Naive B cell (primary cell): ENCODE measurements at places on chromosomes 7 and 10.

DNA sequence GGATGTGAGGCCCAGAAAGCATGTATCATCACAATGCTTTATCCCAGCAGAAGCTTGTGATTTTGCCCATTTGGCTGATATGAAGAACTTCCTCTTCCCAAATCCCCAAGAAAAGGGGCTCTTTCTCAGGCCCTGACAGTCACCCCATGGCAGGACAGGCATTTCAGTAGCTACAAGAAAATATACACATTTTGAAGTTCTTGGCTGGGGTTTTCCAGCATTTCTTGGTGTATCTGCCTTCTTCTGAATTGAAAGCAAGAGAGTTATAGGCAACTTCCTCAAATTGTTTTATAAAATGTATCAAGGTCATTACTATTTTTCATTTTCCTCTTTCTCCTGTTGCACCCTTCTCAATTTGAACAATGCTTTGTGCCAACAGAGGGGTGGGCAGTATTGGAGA is 63.3 kb upstream of the PDLIM1 start:
- DNase-seq, result peak; percentile 15

GRCh38 chr10:37563107-37563714 is 294.2 kb downstream of the ZNF248 start:
- DNase-seq, result no peak

- DNase-seq, result no peak
Observed at GRCh38 chr7:2182461-2182860, 50.3 kb downstream of the MAD1L1 start.

DNA sequence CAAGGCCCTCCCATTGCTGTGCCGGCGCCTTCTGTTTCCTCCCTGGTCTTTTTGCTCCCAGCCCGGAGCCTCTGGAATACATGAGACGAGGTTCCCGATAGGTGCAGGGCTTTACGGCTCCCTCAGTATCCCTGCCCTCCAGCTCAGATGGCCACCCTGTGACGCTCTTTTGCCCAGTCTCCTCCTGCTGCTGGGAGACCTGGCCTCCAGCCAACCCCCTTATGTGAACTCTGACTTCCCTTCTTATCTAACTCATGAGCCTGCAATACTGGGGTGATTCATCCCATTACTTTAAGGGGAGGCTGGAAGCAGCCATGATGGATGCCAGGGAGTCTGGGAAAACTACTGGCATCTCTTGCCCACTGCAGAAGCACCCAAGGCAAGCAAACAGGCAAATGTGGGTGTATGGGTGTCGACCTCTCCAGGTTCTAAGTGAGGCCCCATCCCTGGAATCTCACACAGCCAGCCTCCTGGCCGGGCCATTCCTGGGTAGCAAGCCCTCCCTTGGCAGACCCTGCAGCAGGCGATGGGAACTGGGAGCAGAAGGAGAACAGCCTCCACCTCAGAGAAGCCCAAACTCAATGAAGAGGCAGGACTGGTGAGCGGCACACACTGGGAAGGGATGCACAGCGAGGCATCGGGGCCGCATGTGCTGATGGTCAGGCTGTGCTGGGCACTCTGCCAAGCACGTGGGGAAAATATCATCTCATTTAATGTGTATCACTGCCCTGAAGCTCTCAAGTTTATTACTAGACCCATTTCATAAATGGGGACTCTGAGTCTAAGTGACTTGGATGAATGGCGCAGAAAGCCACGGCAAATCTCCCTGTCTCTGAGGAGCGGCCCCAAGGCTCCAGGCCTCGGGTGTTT is 97.5 kb downstream of the FAM53B start:
- DNase-seq, result no peak

DNA sequence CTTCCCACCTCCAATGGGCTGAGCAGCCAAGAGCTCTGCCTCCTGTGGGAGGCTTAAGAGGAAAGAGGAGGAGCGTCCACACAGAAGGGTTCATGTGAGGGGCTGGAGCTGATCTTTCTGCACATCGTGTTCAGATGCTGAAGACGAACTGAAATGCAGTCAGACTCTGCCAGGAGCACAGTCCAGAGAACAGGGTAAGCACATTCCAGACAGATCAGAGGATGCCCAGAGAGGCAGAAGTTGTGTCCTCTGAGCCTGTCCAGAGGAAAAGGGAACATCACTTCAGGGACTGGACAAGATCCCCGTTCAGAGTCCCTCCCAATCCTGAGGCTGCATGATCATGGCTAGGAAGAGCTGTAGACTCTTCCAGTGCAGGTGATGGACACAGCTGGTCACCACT is 72.9 kb downstream of the ITIH5 start:
- no peak for DNase-seq

DNA sequence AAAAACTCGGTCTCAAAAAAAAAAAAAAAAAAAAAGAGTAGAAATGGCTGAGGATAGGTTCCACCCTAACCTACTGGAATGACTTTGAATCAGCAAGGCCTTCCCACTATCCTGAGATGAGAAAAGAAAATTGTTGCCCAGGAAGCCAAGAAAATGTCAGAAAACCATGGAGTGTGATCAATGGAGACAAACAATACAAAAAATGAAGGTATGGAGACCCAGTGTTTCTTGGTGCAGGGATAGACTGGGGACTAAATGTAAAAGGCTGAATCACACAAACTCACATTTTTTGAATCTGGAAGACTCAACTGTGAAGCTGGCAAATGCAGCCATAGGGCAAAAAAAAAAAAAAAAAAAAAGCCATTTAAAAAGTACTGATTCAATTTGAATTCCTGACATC is 364.3 kb upstream of the ANKRD30A start:
- no peak for DNase-seq

- no peak for DNase-seq
Observed at GRCh38 chr7:4633012-4633411, 49.1 kb upstream of the FOXK1 start.

- DNase-seq, result peak; percentile 9
Observed at GRCh38 chr10:24723386-24723787, 300 bp downstream of the ARHGAP21 start.

DNA sequence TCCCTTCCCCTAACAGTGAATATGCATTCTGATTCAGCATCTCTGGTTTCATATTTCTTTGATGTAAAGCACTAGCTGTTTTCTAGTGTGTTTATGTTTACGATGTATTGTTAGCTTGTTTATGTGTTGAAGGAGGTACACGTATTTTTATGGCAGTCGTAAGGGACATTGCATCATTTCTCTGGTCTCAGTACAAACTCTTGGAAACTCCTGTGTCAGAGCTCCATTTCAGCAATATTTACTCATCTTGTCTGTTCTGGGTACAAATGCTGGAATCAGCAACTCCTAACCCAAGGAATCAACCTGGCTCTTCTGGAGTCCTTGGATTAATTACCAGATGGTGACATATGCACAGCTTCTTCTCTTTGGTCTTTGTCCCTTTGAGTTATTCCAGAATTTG is 270.0 kb upstream of the PLXDC2 start:
- DNase-seq, result no peak

DNA sequence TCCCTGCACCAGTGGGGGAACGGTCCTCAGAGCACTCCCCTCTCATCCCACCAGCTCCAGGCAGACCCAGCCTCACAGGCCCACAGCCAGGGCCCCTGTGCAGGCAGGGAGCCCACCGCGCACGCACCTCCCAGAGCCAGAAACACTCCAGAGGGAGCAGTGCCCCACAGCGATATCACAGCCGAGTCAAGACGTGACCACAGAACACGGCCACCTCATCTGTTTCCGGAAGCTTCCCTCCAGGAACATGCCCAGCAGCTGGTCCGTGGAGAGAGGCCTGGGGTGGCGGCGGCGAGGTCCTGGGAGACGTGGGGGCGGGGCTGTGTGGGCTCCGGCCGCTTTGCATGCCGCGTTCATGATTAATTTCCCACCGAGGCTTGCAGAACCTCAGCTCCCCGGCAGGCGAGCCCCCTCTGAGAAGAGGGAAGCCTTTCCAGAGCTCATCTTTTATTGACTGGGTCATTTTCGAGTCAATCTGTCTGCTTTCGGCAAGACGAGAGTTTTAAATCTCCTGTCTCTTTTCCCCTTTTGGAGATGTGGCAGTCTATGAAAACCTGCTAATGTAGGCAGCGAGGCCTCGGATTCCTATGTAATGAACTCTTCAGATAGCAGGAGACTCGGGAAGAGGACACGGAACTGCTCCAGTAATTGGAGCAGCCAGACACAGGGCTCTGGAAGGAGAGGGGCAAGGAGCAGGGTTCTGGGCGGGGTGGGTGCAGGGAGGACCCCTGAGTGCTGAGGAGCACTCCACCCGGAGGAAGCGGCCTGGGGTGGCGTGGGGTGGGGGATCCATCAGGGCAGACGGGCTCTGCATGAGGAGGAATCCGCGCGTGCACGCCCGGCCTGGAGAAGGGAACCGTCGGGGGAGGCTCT is 242.8 kb downstream of the ELFN1 start:
- no peak for DNase-seq

DNA sequence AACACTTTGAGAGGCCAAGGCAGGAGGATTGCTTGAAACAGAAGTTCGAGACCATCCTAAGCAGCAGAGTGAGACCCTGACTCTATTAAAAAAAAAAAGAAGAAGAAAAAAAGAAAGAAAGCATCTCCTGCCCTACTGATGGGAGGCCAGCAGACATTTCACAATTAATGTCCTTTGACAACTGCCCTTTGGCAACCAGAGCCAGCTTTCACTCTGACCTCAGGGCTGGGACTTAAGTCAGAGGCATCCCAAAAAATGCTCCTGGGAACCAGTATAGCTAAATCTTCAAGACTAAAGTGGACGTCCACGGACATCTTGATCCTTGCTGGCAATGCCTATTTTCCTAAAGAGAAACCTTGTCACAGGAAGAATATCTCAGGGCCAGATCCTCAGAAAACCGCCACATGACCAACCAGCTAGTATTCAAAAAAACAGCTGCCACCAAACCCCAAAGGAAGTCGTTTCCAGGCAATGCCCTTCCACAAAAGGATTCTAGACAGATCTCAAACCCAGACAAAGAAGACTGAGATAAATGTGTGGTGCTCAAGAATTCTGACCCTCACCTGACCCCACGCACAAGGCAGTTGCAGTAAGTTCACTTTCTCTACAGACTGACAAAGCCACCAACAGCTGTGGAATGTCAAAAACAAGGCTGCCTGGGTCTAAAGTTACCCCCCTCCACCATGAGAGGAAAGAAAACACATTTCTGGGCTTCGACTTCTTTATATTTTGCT is 18.4 kb downstream of the GFRA1 start:
- no peak for DNase-seq

GRCh38 chr7:117630501-117630900 is 150.7 kb downstream of the CFTR start:
- no peak for DNase-seq

- no peak for DNase-seq
Observed at GRCh38 chr10:43251419-43252165, 15.3 kb downstream of the RASGEF1A start.

DNA sequence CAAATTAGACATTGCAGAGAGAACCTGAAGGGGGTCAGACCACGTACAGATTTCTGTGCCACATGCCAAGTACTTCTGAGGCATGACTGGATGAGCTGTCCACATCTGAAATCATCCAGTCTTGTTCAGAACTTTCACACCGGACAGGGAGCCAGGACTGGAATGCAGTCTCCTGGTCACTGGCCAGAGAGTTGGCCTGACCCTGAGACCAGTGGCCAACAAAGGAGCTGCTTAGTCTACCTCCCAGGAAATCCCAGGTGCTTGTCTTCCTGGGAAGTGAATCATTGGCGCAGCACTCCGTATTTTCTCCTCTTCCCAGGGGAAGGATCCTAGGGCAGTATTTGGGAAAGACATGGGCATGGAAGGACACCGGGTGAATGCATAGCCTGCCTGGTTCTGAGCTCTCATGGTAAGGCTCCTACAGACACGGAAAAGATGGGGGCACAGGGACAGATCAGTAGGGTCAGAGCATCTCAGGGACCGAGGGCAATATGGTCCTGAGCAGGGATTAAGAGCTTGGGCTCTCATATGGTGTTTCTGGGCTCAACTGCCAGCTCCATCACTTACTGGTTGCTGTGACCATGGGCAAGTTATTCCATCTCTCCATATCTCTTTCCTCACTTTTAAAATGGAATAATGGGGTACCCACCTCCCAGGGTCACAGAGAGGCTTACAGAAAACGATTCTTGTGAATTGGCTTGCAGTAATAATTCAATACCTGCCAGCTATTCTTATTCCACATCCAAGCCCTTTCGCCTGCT is 1.3 kb upstream of the SCD start:
- DNase-seq, result no peak

- DNase-seq, result no peak
Observed at GRCh38 chr10:30742471-30742870, 112.9 kb upstream of the LYZL2 start.

DNA sequence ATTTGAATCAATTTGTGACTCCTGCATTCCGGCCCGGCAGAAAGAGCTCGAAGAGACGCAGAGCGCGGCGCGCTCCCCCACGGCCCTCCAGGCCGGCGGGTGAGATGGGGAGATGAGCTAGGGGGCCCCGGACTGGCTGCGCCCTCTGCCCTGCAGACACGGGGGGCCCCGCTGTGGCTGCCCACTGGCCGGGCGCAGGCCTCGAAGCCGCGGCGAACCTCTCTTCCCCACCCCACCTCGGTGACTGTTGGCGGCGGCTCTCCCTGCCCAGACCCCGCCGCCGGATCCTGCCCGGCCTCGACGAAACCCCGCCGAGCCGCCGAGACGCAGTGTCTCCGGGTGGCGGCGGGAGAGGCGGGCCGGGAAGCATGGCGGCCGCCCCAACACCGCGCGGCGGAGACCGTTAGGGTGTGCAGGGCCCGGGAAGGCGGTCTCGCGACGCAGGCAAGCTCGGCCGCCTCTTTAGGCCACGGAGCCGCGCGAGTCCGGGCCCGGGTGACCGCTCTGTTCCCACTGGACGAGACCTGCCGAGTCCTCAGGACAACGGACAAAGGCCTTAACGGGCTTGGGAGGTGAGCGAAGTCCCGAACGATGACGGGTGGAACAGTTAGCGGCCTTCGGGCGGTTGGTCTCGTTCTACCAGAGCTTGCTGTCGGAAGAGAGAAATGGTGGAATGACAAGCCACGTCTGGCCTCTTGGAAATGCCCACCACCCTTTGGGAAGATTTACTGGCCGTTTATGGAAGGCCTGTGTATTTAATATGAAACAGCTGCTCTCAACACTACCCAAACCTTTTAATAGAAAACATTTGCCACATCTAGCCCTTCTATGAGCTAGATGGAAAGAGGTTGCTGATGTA is 24.3 kb downstream of the NUP42 start:
- no peak for DNase-seq

DNA sequence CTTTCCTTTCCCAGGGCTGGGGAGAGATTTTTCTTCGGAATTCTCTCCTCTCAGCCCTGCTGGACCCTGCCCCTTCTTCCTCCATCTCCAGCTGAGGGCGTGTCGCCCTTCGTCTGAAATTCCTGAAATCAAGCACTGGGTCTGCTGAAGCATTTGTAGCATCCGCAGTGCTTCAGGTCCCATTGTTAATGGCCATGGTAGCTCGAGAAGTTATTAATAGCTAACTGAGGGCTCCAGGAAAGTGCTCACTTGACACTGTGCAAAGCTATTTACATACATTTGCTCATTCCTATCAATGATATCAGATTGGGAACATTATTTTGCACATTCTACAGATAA is 515 bp downstream of the FAM149B1 start:
- DNase-seq, result no peak

DNA sequence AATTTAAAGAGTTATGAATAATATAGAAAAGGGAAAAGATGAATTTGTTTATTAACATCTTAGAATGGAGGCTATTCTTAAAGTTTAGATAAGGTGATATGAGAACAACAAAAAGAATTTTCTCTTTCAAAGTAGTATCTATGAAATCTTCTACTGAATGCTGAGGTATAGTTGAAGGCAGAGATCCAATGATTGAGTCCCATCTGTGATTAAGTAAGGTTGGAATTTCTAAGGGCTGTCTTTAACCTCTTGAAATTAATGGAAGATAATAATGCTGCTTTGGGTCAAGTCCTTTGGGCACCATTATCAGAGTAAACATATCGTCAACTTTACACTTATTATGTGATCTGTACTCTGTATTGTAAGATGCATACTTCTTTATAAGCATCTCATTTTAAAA is 307.9 kb downstream of the PRKG1 start:
- DNase-seq, result no peak
